ENCODE measurements at places on chromosomes 5 and 9.

DNA sequence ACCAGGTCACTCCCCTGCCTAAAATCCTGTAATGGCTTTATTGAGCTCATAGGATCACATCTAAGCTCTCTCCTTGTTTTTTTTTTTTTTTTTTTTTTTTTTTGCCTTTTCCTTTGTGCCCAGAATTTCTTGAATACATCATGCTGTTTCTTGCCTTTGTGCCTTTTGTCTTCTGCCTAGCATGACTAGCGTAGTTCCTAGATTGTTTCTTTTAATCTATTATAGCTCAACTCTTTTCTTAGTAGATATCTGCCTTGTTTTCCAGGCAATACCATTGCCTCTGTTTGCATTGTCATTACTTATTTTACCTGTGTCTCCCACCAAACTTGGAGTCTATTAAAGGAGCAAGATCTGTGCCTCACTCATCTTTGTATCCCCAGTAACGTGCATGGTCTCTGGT lies 106.1 kb upstream of the C9orf72 start:
- DNase-seq, result no peak

DNA sequence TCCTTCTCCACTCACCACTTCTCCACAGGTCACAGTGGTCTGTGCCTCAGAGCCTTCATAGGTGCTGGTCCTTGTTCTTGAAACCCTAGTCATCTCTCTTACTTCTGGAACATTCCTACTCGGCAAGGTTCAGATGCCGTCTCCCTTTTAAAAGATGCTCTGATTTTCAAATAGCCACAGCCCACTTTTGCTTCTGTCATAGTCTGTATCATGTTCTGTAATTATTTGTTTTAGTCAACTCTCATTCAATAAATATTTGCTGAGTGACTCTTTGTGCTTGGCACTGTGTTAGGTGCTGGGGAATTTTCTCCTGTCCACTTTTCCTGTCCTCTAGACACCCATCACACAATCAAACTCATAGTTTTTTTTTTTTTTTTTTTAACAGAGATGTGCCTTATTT lies 181.3 kb upstream of the IL12B start:
- DNase-seq, result no peak

DNA sequence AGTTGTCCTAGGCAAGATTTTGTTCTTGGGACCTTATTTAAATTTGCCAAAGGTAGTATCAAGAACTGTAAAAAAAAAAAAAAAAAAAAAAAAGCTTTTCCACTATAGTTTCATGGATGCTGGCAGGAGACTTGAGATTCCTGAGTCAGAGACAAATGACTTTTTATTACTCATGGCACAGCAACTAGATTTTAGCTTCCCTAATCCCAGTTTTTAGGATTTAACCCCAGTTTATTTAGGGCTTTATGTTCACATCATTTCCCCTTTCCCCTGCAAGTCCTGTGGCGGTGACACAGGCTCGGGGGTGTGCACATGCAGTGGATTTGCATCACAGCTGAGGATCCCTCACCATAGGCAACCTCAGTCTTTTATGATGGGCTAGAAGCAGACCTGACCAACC lies 144.9 kb downstream of the GOLPH3 start:
- DNase-seq, result peak; percentile 57

- DNase-seq, result no peak
Measured at GRCh38 chr5:123088031-123088805, 823 bp upstream of the PRDM6 start.

- DNase-seq, result no peak
Measured at GRCh38 chr5:180370861-180371641, 17.9 kb upstream of the GFPT2 start.

- no peak for DNase-seq
Measured at GRCh38 chr5:149790276-149790675, 60.2 kb downstream of the PPARGC1B start.

DNA sequence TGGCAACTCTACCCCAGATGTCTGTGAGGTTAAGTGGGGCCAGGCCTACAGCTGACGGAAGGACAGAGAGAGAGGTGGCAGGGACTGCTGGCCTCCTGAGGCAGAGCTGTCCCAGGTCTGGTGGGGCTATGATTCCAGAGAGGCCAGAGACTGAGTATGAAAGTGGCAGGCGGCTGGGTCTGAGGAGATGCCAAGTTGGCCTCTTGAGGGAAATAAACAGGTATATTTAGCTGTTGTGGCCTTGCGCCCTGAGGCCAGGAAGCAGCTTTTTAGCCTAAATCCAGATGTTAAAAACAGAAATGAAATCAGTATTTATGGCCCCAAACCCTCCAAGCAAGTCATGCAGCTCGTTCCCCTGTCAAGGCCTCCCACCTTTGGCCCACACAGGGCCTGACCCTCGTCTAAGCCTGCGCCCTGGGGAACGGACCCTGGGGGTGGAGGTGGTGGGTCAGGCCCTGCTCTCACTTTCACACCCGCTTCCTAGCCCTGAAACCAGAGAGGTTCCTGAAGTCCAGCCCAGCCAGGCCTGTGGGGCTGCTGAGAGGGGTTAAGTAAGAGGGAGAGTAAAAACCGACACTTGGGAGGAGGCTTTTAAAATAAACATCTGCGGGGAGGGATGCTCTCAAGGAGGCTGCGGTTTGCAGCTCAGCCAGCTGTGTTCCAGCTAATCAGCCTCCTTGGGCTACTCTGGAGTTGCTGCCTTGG lies 18.7 kb downstream of the PCDHGC5 start:
- peak; percentile 85 for DNase-seq

GRCh38 chr5:124599028-124599973 lies 147.1 kb downstream of the ZNF608 start:
- peak; percentile 47 for DNase-seq

GRCh38 chr9:35432076-35432475 lies 57.8 kb upstream of the RUSC2 start:
- DNase-seq, result no peak

GRCh38 chr5:107567901-107568671 lies 102.7 kb downstream of the EFNA5 start:
- DNase-seq, result no peak

GRCh38 chr5:88290801-88291200 lies 22.2 kb upstream of the TMEM161B start:
- DNase-seq, result peak; percentile 21

GRCh38 chr9:3863111-3863528 lies 337.3 kb upstream of the RFX3 start:
- peak; percentile 99 for DNase-seq

DNA sequence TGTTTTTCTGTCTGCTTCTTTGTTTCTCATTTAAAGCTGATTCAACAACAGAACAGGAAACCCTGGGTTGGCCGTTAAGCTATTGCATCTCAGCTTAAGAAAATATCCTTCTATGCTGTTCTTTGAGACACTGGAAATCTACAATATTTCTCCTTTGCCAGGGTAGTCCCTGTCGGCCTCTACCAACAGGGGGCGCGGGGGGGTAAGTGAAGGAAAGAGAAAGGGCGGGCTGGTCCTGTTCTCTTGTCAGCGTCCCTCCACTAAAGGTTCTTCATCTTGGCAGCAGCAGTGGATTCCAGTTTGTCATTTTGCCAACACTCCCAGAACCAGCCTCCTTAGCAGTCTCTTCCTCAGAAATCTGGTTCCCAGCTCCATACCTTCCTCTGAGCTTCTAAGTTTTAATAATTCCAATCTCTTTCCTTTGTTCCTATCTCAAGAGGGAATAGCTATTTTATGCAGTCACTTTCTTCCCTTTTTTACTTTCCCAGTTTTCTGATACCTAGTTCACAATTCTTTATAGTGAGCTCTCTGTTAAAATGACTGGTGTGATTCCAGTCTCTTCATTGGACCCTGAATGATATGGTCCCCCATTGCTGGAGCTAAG lies 222.3 kb downstream of the GLIS3 start:
- peak; percentile 80 for DNase-seq

DNA sequence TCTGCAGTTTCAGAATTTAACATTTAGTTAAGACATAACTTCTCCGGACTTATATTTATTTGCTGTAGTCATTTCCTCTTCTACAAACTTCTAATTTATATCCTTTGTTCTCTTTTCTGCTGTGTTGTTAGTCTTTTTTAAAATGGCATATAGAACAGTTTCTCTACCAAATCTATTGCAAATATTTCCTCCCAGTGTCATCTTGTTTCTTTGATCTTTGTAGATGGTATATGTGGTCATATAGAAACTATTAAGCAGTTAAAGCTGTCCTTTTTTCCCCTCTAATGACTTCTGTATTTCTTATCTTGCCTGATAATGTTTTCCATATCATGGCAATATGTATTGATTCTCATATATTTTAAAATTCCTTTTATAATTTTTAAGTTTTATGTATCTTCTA lies 264.5 kb downstream of the MCTP1 start:
- no peak for DNase-seq

- no peak for DNase-seq
Measured at GRCh38 chr5:90563108-90563507, 4.5 kb downstream of the ADGRV1 start.

- no peak for DNase-seq
Measured at GRCh38 chr5:40680741-40681362, 1.1 kb downstream of the PTGER4 start.

DNA sequence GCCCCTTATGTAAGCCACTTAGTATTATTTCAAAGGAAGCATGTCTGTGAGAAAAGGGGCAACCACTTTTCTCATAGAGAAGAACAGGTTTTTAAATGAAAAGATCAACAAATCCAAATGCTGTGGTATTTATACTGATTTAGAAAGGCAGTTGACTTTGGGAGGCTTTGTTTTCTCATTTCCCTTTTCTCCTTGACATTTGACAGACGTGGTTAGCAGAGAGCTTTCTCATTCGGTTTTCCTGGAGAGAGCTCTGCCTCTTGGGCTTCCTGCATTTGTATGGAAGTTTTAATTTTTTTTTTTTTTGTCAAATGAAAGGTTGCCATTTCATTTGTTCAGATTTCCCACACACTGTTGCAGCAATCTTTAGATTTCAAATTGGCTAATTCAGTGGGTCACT lies 62.5 kb downstream of the EXOSC2 start:
- no peak for DNase-seq

- no peak for DNase-seq
Measured at GRCh38 chr9:98563212-98563907, 145.4 kb downstream of the GABBR2 start.

DNA sequence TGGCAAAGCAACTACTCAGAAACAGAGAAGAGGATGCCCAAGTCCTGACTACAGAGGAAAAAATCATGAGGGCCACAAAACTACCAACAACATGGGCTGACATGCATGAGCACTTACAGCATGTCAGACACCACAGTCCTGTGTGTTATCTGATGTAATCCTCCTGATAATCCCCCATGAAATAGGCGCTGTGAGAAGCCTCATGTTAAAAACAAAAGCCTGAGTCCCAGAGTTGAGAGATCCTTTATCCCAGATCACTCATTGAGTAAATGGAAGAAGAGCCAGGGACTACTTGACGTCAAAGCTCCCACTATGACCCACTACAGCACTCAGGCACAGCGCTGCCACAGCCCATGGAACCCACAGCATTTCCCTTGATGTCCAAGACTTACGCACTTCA lies 7.2 kb upstream of the SPOCK1 start:
- DNase-seq, result no peak

DNA sequence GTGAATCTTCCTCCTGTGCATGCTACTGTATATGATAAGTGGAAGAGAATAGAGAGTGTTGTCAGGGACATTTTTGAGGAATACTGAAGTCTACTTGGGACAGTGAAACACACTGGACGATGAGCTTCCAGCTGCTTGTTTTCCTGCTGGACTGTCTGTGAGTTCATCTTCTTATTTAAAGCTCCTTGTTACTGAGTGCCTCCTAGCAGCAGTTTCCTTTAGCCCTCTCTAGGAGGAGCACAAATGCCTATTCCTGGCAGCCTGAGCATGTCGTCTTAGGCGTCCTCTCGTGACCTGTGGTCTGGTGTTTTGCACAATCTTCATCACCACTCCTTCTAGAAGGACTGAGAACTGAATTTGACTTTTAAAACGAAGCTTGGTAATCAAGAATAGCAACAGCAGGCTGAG lies 43.8 kb downstream of the ANKRD33B start:
- DNase-seq, result peak; percentile 21

GRCh38 chr5:67581203-67581602 lies 384.6 kb upstream of the CD180 start:
- DNase-seq, result peak; percentile 56

DNA sequence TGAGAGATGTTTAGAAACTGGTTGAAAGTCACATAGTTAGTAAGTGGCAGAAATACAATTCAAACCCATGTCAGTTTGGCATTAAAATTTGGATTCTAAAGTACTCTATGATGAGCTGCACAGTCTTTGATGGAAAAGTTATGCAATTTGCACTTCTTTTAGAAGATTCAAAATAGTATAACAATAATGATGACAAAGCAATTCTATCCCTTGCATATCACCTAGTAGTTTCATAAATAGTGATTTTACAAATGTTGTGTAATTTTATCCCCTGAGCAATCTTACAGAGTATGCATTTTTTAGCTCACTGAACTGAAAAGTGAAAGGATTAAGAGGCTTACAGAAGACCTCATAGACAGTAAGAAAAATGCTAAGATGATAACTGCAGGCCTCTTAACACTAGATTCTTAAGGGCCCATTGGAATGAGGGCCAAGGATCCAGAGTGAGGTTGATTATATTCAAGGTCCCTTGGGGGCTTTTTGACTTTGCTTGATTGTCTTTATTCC lies 3.7 kb downstream of the C5orf46 start:
- no peak for DNase-seq

- no peak for DNase-seq
Measured at GRCh38 chr9:9901624-9902023, 711.2 kb downstream of the PTPRD start.

DNA sequence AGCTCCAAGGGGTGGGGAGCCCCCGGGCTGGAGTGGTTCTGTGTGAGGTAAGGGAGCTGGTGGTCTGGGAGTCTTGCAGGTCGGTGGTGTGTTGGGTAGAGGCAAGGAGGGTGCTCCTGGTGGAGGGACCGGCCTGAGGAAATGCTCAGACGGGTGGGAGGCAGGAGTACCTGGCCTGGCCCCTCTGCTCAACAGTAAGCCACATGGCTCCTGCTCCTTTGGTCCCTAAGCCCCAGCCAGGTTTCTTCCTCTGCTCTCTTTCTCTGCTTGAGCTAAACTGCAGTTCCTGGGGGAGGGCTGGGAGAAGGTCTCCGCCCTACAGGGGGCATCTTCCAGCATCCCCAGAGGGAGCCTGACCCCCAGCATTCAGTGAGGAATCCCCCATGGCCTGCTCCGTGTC lies 17.2 kb downstream of the TSPAN17 start:
- DNase-seq, result no peak

DNA sequence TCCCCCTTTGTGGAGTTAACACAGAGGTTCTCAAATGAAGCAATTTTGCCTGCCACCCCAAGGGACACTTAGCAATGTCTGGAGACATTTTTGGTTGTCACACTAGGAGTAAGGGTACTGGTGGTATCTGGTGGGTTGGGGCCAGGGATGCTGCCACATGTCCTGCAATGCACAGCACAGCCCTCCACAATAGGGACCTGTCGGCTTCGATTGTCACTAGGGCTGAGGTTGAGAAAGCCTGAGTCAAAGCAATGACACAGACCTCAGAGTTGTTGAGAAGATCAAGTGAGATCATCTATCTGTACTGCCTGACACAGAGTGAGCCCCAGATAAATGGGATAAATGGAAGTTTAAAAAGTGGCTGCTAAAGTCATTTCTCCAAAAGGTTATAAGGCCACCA lies 249.2 kb upstream of the KLF4 start:
- no peak for DNase-seq

DNA sequence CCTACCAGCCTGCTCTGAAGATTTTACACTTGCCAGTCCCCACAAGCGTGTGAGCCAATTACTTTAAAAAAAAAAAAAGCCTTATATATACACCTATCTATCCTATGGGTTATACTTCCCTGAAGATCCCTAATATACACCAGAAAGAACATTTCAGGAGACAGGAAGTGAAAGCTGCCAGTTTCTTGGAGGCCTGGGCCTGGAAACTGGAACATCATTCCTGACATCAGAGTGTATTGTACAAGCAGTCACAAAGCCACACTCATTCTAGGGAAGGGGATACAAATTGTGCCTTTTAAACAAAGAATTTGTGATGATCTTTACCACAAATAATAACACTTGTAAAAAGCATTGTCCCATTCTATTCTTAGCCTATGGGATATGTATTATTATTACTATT lies 98.3 kb upstream of the FBN2 start:
- no peak for DNase-seq

Data from fibroblast of skin of abdomen (primary cell).